ENCODE measurements at places on chromosomes 1 and 21.

GRCh38 chr1:225660544-225660946 is 7.6 kb upstream of the ENAH start:
- DNase-seq = no peak

DNA sequence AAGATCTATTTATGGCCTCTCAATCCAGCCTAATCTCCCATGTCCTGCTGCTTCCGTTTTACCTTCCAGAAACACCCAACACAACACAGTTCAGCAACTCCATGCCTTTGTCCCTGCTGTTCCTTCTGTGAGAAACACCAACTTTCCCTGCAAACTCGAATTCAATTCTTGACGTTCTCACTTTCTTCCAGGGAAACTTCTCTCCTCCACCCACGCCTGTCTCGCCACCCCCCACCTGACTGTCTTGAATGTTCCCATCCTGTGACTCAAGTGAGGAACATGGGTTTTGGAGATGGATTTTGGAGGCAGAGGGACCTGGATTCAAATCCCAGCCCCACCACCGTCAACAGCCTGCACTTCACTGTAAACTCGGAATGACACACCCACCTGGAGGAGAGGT is 44.8 kb downstream of the GRHL3 start:
- DNase-seq = no peak

DNA sequence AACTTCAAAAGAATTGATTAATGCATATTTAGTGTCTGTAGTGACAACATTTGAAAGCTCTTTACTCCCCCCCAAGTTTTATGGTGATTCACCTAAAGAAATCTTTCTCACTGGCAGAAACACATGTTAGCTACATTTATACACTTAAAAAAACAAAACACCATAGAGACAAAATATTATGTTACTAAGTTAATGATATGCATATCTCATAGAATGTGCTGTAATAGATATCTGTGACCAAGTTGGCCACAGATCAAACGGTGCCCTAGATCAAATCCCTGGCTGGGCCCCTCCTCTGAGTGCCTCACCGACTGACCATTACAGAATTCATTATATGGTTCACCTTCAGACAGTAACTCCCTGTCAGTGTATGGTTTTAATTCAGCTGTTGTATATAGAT is 322.1 kb upstream of the LYPLAL1 start:
- DNase-seq = no peak

DNA sequence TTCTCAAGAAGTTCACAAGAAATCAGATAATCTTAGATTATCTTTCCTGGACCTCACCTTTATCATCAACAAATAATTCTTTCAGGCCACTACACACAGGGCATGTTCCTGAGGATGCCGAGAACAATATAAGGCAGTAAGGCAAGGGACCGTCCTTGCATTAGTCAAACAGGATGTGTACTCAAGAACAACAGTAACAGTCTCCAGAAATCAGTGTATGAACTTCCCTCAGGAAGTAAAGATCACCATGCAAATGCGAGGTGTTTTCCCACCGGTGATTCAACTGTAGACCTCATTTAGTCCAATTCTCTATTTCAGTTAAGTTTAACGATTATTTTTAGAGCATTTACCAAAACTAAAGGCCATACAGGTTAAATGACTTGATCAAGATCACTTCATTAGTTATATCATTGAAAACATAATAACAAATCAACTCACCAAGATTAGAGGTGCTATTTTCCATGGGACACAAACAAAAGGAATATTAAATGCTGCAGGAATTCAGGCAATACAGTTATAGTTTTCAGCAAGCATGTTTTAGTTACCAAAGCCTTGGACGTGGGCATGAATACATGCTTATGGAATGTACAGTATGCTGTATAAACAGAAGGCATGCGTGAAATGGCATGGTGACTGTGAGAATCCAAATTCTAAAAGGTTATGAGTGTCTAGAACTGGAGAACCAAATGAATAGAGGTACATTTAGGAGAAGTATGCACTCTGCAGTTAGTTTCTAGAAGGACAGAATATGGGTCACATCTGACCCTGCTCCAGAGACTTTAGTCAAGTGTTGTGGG is 145.2 kb downstream of the TNR start:
- DNase-seq = no peak

GRCh38 chr21:42317341-42317741 is 2.1 kb upstream of the TFF3 start:
- DNase-seq = no peak

DNA sequence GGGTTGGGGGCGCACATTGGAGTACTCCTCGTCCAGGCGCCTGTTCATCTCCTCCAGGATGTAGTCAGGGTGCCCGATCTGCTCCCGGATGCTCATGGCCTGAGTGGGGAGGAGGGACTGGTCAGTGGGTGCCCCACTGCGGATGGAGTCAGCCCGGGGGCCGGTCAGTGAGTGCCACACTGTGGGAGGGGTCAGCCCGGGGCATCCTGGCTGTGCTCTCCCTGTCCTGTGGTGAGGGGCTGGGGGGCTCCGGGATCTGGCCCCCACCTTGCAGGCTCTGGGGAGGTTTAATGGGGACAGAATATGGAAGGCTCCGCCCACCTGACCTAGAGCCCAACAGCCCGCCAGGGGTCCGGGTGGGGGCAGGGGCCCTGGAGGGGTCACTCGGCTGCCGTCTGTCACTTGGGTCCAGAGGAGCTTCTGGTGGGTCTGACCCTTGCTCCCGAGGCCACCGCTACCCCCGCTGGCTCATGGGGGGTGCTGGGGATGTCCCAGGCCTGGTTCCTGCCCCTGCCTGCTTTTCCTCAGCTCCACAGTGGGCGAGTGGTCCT is 8.8 kb downstream of the PRXL2B start:
- no peak for DNase-seq

- DNase-seq = no peak
These were observed 18.0 kb upstream of the ID3 start for GRCh38 chr1:23577056-23578004.

DNA sequence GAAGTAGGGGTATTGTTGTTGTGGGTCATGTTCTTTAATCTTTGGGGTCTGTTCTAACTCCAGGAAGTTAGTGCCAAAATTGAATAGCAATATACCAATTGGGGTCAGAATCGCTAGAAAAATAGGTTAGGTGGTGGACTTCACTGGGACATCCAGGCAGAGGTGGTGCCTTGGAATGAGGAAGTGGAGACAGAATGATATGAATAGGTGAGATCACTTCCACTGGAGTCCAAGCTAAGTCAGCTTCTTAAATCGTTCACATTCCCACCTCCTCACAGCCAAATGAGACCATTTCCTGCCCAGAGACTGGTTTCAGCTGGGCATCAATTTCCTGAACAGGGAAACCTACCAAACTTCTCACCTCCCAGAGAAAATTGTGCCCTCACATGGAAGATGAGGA is 137.8 kb upstream of the RAB4A start:
- no peak for DNase-seq

DNA sequence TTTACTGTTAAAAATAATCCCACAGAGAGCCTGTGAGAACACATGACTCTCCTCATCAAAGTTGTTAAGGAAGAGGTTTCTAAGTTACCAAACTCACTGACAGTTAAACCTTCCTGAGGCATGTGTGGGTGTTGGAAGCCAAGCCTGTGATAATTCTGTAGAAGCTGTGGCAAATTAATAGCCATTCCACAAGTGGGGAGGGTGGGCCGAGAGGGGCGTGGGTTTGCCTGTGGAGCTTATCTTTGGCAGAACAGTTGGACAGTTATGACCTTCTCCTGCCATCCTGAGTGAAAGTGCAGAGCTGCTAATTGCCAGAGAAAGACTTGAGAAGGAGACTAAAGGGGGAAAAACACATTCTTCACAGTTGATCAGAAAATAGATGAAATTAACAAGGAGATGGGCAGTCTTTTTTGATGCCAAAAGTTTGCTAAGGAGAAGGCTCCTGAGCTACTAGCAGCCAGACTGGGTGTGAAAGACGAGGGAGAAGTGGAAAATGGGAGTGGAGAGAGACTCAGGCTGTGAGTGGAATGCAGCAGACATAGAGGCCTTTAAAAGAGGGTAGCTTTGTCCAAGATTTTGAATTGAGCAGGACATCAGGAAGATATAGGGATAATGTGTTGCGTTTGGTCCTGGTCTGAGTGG is 1.6 kb upstream of the PLA2G2C start:
- no peak for DNase-seq

DNA sequence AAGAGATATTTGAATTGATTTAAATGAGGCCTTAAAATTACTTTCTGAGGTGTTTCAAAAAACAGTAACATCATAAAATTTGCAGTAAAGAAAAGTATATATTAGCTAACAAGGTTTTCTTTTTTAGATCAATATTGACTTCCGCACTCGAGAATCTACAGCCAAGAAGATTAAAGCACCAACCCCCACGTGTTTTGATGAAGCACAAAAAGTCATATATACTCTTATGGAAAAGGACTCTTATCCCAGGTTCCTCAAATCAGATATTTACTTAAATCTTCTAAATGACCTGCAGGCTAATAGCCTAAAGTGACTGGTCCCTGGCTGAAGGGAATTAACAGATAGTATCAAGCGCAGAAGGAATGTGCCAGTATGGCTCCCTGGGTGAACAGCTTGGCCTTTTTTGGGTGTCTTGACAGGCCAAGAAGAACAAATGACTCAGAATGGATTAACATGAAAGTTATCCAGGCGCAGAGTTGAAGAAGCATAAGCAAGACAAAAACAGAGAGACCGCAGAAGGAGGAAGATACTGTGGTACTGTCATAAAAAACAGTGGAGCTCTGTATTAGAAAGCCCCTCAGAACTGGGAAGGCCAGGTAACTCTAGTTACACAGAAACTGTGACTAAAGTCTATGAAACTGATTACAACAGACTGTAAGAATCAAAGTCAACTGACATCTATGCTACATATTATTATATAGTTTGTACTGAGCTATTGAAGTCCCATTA is 3.6 kb downstream of the RGS1 start:
- DNase-seq = no peak

DNA sequence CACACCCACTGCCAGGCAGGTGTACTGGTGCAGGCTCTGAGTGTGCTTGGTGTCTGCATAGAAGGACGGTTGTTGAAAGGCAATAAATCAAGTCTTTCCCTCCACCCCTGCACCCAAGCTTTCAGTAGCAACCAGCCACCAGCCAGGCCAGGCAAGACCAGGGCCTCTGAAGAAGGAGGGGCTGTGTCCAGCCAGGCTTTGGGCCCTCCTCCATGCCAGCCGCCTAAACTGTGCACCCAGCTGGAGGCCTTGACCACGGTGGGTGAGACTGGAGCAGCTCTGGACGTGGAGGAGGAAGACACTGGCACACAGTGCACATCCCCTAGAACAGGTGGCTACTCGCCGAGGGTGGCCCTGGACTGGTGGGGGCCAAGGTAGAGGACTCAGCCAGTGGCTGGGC is 4.9 kb downstream of the OLIG2 start:
- DNase-seq = no peak

GRCh38 chr1:39266269-39266668 is 61.8 kb downstream of the MACF1 start:
- no peak for DNase-seq

- DNase-seq = no peak
These were observed 250.3 kb downstream of the TOMM20 start for GRCh38 chr1:234878288-234878687.

DNA sequence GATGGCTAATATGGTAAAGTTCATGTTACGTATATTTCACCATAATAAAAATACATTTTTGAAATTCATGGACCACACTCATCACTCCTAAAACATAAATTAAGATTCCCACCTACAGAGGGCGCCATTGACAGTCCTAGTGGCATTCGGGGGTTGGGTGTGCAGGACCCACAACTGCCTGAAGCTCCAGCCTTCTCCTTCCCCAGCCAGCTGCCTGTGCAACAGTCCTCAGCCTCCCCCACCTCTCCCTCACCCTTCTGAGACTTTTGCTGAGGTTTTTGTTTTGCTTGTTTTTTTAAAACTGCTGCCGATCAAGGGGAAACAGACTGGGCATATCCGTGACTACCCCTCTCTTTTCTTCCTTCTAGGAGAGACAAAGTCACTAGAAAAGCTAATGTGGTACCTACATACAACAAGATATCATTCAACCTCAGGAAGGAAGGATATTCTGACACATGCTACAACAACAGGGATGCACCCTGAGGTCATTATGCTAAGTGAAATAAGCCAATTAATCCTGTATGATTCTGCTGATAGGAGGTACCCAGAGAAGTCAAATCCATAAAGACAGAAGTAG is 9.2 kb upstream of the EVA1C start:
- DNase-seq = peak; percentile 44

GRCh38 chr1:161531986-161532643 is 7.8 kb downstream of the HSPA6 start:
- no peak for DNase-seq

GRCh38 chr1:22518379-22518778 is 44.9 kb upstream of the EPHA8 start:
- no peak for DNase-seq

DNA sequence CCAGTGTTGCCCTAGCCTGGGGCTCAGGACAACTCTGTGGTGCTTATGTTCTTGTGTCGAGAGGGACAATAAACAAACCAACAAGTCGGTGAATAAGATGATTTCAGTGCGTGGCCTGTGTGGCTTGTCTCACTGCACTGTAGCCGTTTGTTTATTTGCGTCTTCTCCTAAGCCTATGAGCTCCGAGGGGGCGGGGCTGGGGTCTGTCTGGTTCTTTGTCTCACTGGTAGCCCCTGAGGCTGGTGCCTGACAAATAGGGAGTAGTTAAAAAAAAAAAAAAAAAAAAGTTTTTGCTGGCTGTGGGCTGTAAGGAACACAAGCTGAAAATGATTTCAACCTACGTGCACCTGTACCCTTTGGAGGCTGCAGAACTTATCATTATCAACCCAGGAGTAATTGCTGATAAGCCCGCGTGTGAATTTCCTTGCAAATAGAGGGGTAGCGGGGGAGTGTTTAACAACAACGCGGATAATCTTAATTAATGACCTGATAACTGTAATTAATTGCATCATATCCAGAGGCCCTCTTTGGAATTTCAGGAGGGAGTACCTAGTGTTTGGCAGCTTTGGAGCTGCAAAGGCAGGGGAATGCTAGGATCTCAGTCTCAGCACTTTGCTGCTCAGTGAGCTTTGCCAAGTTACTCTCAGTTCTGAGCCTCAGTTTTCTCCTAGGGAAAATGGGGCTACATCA is 925 bp upstream of the ARHGEF10L start:
- DNase-seq = no peak

DNA sequence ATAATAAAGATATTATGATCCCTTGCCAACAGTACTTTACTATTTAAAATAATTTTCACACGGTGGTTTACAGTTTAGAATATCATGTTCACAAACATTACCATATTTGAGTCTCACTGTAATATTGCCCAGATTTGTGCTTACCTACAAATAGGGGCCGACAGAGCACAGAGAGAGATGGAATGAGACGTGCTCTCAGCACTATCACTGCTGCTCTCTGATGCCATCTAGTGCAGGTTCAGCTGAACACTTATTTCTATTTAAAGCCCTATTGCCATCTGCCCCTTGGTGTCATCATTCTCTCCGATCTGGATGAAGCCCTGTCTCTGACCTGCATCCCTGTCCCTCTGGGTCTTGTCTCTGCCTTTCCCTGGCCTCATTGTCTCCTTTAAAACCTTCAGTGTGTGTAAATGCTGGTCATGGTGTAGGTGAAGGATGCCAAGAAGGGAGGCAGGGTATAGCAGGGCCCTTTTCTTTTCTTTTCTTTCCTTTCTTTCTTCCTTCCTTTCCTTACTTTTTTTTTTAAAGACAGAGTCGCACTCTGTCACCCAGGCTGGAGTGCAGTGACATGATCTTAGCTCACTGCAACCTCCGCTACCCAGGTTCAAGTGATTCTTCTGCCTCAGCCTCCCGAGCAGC is 6.9 kb upstream of the GPATCH4 start:
- DNase-seq = no peak

GRCh38 chr1:215895276-215895675 is 328.2 kb downstream of the KCTD3 start:
- no peak for DNase-seq
